ENCODE measurements at places on chromosomes 2 and 18.

- DNase-seq = no peak
Observed at GRCh38 chr2:155021618-155022017, 323.1 kb downstream of the KCNJ3 start.

DNA sequence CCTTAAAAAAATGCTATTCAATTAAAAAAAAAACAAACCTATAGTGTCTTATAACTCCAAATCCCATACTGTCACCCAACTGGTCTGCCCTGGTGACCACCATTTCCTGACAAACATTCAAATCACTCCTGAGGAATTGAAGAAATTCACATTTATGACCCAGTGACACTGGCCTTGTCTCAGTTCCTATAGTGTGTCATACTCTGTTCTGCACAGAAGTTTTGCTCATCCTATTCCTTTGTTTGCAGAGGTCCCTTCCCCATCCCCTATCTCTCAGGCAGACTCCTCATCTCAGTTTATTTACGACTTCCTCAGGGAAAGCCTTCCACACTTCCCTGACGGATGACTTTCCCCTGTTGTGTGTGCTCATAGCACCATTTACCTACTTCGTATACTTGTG is 14.7 kb downstream of the ZC3H6 start:
- no peak for DNase-seq

GRCh38 chr2:198157314-198157713 is 352.9 kb downstream of the PLCL1 start:
- no peak for DNase-seq

DNA sequence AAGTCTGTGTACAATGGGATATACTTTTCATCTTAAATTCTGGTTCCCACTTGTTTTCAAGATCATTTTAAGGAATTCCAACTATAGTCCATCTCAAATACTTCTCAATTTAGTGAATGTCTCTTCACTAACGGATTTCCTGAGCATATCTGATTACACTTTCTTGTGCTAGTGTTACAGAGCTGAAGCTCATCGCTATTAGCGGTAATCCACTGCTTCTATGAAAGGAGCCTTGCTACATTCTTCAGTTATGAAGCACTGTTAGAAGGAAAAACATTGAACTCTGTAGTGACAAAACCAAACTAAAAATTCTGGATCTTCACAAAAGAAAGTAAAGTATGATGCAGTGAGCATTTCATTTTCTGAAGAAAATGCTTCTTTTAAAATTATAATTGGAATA is 72.0 kb downstream of the AGPS start:
- DNase-seq = no peak

GRCh38 chr2:14932285-14932684 is 299.8 kb downstream of the LRATD1 start:
- no peak for DNase-seq

DNA sequence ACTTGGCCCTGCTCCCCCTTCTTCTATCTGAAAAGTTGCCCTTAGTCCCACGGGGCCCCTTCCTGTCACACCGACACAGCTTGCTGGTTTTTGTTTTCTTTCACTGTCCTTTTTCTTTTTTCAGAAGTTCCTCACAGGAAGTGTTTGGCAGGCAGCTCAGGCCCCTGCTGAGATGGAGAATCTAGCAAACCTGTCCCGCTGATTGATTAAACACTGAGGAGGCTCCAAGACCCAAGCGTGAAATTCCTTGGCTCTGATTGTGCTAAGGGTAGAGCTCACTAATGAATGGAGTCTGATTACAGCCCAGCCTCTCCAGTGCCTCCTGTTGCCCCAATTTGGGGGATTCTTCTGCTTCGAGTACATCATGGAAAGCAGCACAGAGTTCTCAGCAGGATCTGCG is 365.9 kb upstream of the MEX3C start:
- no peak for DNase-seq

- no peak for DNase-seq
Observed at GRCh38 chr2:11807156-11808015, 61.0 kb downstream of the LPIN1 start.

DNA sequence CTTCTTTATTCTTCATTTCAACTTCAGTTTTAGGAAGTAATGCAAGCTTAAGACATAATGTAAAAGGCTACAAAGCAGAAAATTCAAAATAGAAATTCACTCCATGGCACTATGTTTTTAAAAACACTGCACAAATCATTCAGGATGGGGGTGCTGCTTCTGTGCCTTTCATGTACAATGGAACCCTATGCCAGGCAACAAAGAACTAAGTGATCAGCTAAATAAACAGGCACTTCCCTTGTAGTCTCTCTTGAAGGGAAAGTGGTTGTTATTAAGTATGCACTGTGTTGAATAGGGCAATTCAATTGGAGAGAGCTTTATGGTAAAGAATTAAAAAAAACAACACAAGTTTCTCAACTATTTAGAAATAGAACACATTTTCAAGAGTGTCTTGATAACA is 10.9 kb upstream of the ERBB4 start:
- no peak for DNase-seq

GRCh38 chr18:62211325-62211828 is 24.3 kb downstream of the RELCH start:
- DNase-seq = no peak

- DNase-seq = no peak
Observed at GRCh38 chr18:21449367-21450290, 150.9 kb downstream of the ESCO1 start.

GRCh38 chr18:57819119-57819518 is 16.0 kb upstream of the ATP8B1 start:
- DNase-seq = no peak

DNA sequence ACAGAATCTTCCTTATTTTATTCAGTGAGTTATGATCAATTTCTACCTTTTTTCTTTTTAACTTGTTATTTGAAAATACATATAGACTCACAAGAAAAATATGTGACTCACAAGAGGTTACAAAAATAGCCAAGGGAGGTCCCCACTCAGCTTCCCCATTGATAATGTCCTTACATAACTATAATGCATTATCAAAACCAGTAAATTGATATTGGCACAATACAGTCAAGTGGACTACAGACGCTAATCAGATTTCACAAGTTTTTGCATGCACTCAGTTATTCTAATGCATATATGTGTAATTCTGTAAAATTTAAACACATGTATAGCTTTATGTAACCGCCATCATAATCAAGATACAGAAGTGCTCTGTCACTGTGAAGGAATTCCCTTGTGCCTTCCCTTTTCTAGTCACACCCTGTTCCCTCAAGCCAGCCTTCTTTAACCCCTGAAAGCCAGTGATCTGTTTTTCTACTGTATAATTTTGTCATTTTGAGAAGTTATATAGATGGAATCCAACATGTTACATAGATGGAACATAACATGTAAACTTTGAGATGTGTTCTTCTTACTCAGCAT is 118.4 kb downstream of the ALMS1 start:
- DNase-seq = no peak

DNA sequence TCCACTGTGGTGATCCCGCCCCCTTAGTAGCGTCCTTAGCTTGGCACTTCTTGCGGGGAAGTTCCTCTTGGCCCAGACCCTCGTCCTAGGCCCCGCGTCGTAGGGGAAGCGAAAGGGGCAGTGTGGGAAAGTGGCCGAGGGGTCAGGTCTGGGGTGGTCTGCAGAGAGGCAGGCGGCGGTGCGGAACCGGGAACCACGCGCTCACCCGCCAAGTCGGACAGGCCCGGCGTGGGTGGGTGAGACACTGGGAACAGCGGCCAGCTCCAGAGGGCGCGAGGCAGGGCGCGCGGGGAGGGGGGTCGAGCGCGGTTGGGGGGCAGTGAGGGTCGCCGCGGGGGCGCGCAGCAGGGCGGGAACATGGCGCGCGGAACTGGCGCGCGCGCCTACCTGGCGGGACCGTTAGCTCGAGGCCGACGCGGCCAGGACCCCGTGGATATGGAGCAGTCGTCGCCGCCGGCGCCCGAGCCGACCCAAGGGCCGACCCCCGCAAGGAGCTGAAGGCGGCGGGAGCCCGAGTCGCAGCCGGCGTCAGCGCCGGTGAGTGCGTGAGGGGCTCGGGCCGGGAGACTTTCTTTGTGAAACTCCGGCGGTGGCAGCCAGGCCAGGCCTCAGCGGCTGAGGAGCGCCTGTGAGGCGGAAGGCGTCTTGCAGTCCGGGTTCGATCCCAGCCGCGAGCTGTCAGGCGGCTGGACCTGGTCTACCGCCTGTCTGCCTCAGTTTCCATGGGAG is 2896.7 kb upstream of the TEKT4 start:
- DNase-seq = no peak

DNA sequence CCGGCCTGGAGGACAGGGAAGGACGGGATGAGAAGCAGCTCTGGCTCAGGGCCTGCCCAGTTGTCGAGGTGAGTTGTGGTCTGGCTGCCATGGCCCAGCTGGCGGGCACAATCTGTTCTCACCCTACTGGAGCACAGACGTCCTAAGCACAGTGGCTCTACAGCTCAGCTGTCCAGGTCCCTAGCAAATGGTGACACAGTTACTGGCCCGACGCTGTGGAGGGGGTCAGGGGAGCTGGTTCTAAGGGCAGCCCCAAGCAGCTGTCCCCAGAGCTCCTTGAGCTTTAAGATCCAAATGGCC is 32.9 kb downstream of the KCNK3 start:
- DNase-seq = no peak

DNA sequence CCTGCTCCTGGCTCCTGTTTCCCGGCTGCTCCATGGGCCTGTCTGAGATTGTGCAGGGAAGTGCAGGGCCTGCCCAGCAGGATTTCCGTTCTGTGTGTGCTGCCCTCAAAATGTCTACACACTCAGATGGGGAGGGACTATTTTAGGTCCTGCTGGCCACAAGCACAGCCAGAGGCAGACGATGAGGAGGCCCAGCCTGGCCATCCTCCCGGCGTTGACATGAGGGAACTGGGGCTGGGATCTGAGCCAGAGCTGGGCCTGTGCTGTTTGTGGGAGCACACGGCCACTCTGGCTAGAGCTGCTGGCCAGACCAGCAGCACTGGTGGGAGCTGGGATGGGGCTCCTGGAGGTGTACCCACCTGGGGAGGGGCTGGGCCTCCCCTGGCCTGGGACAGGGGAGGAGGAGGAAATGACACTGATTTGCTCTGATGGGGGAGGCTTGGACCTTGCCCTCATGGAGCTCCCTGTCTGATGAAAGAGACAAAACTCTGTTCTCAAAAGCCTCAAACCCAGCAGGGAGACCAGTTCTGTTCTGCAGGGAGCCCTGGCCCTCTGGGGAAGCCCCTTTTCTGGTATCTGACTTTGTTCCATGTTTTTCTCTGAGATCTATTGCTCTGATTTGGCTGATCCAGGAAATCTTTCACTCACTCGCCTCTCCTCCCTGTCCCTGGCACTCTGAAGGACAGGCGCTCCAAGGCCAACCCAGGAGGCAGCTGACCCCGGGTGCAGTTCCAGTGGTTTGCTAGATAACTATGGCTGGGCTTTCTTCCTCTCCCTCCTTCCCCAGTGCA is 161.8 kb downstream of the DYSF start:
- peak; percentile 47 for DNase-seq

GRCh38 chr18:41657189-41657588 is 297.8 kb upstream of the PIK3C3 start:
- DNase-seq = no peak

All from brain pericyte (primary cell).